A549 treated with RU486 at 1 μM for 4 hours (cell line): ENCODE measurements at places on chromosomes 2 and 18. TPM values are rescaled to one million over a fixed set of nuclear protein-coding genes. Genes with fewer than 3 reads are reported as not detected.

Gene MGAT5
- 13.7 to 20.9 TPM (median 17.6 TPM) in 5 replicates for total RNA-seq

Gene RNASEH1
- total RNA-seq = 49.5 to 65.5 TPM (median 53.2 TPM) in 5 replicates

Gene TSHZ1
- total RNA-seq = 4.7 to 6.9 TPM (median 6.2 TPM) in 5 replicates

Gene POTEI
- total RNA-seq = not detected in 5 replicates

Gene SAG
- not detected in 5 replicates for total RNA-seq

Gene PLEKHH2
- total RNA-seq = 0.73 to 1.1 TPM (median 1.1 TPM) in 5 replicates

Gene MOCOS
- total RNA-seq = 2.6 to 3.6 TPM (median 2.7 TPM) in 5 replicates

Gene FBXO15
- total RNA-seq = 0.54 to 1.6 TPM (median 0.84 TPM) in 5 replicates

Gene NIFK
- total RNA-seq = 60.4 to 81.3 TPM (median 70.5 TPM) in 5 replicates

Gene DRC1
- total RNA-seq = 0.14 to 0.61 TPM (median 0.26 TPM) in 4 of 5 replicates, not detected in the other

Gene ASB18
- total RNA-seq = not detected in 5 replicates

Gene ALKAL2
- not detected in 5 replicates for total RNA-seq

Gene ABCB11
- 0.02 to 0.31 TPM (median 0.05 TPM) in 3 of 5 replicates, not detected in the others for total RNA-seq

Gene ODC1
- total RNA-seq = 133 to 156 TPM (median 144 TPM) in 5 replicates

Gene FOXD4L1
- 0.21 to 0.58 TPM (median 0.28 TPM) in 5 replicates for total RNA-seq

Gene UGT1A5
- not detected in 5 replicates for total RNA-seq

Gene DNAH7
- total RNA-seq = 0.56 to 1.7 TPM (median 1.0 TPM) in 5 replicates

Gene PLEKHB2
- 57.0 to 83.1 TPM (median 75.3 TPM) in 5 replicates for total RNA-seq

Gene MC4R
- total RNA-seq = not detected in 5 replicates

Gene WDR33
- total RNA-seq = 20.7 to 23.4 TPM (median 22.6 TPM) in 5 replicates

Gene DNER
- total RNA-seq = 3.3 to 7.7 TPM (median 5.6 TPM) in 5 replicates

Gene ASB3
- total RNA-seq = 9.1 to 14.2 TPM (median 12.6 TPM) in 5 replicates

Gene MRPL53
- total RNA-seq = 108 to 158 TPM (median 132 TPM) in 5 replicates

Gene NUP35
- total RNA-seq = 32.0 to 44.5 TPM (median 34.4 TPM) in 5 replicates

Gene EMILIN1
- 0.33 to 0.69 TPM (median 0.57 TPM) in 5 replicates for total RNA-seq

Gene TMEFF2
- 0.20 to 0.94 TPM (median 0.26 TPM) in 5 replicates for total RNA-seq

Gene FHOD3
- 2.9 to 3.7 TPM (median 3.1 TPM) in 5 replicates for total RNA-seq

Gene CNGA3
- total RNA-seq = 0.02 to 0.06 TPM in 2 of 5 replicates, not detected in the others

Gene NCOA1
- 8.4 to 10.0 TPM (median 9.2 TPM) in 5 replicates for total RNA-seq

Gene RPRD1A
- 14.9 to 22.8 TPM (median 22.5 TPM) in 5 replicates for total RNA-seq

Gene E2F6
- total RNA-seq = 20.5 to 30.7 TPM (median 27.2 TPM) in 5 replicates

Gene ANKRD12
- total RNA-seq = 1.5 to 4.9 TPM (median 4.1 TPM) in 5 replicates

Gene REEP1
- total RNA-seq = 0.55 to 0.62 TPM (median 0.61 TPM) in 5 replicates

Gene GCG
- total RNA-seq = not detected in 5 replicates

Gene TGFA
- total RNA-seq = 7.9 to 9.5 TPM (median 8.7 TPM) in 5 replicates

Gene SERPINB2
- total RNA-seq = 0.17 TPM in 1 of 5 replicates, not detected in the others

Gene FRZB
- 0.03 to 0.07 TPM in 2 of 5 replicates, not detected in the others for total RNA-seq

Gene MROH2A
- total RNA-seq = 0.18 to 0.31 TPM (median 0.24 TPM) in 4 of 5 replicates, not detected in the other

Gene C1GALT1C1L
- total RNA-seq = 1.7 to 2.5 TPM (median 2.0 TPM) in 5 replicates

Gene TRIB2
- total RNA-seq = 0.13 to 0.81 TPM (median 0.31 TPM) in 5 replicates

Gene CFAP53
- 0.13 to 0.37 TPM (median 0.15 TPM) in 5 replicates for total RNA-seq

Gene RAX
- total RNA-seq = not detected in 5 replicates

Gene CDKL4
- total RNA-seq = not detected in 5 replicates

Gene ARHGEF4
- total RNA-seq = 5.8 to 8.7 TPM (median 6.7 TPM) in 5 replicates

Gene RAD51AP2
- total RNA-seq = not detected in 5 replicates

Gene ERICH2
- not detected in 5 replicates for total RNA-seq

Gene TCF7L1
- 5.9 to 10.3 TPM (median 7.6 TPM) in 5 replicates for total RNA-seq

Gene SP110
- total RNA-seq = 6.2 to 8.0 TPM (median 6.7 TPM) in 5 replicates

Gene DNAJC5G
- not detected in 5 replicates for total RNA-seq

Gene IGFBP2
- 57.2 to 86.8 TPM (median 77.3 TPM) in 5 replicates for total RNA-seq

Gene ABCG8
- not detected in 5 replicates for total RNA-seq

Gene CCBE1
- 9.2 to 13.7 TPM (median 9.7 TPM) in 5 replicates for total RNA-seq

Gene DSEL
- total RNA-seq = 0.22 to 0.39 TPM (median 0.31 TPM) in 5 replicates

Gene SCN1A
- not detected in 5 replicates for total RNA-seq

Gene VIL1
- total RNA-seq = 0.13 to 0.42 TPM (median 0.25 TPM) in 5 replicates

Gene CABLES1
- total RNA-seq = 12.2 to 14.0 TPM (median 13.3 TPM) in 5 replicates

Gene ABHD1
- total RNA-seq = 0.75 to 1.5 TPM (median 1.3 TPM) in 5 replicates

Gene SCN9A
- total RNA-seq = 2.5 to 5.7 TPM (median 5.2 TPM) in 5 replicates

Gene SLC30A3
- total RNA-seq = 2.5 to 3.8 TPM (median 3.8 TPM) in 5 replicates
